ENCODE measurements at places on chromosomes 16 and 17.

DNA sequence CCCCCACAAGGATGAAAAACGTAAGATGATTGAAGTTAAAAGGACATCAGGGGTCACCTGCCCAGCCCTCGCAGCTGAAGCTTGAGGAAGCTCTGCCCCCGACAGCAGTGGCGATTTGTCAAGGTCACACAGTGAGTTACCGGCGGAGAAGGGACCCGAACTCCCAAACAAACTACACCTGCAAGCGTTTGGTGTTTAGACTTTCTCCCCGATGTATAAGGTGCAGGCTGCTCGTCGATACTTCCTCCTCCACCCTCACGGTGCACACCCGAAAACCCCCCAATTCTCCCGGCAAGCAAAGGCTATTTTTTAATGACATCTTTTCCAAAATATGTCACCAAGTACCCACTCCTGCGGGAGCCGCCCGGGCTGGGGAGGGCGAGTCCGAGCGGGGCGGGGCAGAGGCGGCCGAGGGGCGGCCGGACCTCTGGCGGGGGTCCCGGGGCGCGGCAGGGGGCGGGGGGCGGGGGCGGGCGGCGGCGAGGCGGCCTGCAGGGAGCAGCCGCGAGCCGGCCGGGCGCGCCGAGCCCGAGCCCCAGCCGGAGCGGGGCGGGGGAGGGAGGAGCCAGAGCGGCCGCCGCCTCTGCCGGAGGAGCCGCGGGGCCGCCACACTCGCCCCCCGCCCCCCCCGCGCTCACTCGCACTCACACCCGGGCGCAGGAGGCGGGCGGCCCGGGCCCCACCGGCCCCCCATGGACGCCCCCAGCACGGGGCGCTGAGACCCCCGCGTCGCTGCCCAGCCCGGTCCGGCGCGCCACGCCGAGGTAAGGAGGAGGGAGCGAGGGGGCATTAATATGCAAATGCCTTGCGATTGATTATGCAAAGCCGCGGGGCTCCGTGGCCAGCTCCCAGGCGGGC is at the start of gene THRA:
Gene THRA (plus strand): TSS at position 637 of the 858 bp plus-strand sequence. CDS start 11,524 bp downstream, outside the sequence.
- DNase-seq = peak; percentile 54

DNA sequence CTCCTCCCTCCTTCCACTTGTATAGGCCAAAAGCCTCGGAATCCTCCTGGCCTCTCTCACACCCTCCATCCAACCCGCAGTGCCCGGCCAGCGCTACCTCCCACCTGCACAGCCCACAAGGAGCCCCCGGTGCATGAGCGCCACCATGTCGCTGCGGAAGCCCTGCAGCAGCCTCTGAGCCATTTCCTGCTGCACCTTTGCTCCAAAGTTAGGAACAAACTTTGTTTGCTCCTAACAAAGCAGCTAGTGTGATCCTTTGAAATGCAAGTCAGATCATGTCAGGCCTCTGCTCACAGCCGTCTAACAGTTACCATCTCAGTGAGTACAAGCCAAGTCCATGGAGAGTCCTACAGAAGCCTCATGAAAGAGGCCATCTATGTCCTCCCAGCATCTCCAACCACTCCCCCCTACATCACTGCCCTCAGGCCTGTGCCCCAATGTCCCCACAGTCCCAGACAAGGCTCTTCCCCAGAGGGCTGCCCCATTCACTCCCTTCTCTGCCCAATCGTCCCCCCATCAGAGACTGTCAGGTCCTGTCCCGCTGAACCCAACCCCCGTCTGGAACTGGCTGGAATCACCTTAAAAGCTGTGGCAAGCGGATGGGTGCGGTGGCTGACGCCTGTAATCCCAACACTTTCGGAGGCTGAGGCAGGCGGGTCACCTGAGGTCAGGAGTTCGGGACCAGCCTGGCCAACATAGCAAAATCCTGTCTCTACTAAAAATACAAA is 7.5 kb downstream of the DCAKD start:
- DNase-seq = no peak

- no peak for DNase-seq
These were observed 3.0 kb downstream of the C16orf86 start for GRCh38 chr16:67669499-67670101.

- no peak for DNase-seq
These were observed 14.2 kb upstream of the LASP1NB start for GRCh38 chr17:38911081-38911730.

DNA sequence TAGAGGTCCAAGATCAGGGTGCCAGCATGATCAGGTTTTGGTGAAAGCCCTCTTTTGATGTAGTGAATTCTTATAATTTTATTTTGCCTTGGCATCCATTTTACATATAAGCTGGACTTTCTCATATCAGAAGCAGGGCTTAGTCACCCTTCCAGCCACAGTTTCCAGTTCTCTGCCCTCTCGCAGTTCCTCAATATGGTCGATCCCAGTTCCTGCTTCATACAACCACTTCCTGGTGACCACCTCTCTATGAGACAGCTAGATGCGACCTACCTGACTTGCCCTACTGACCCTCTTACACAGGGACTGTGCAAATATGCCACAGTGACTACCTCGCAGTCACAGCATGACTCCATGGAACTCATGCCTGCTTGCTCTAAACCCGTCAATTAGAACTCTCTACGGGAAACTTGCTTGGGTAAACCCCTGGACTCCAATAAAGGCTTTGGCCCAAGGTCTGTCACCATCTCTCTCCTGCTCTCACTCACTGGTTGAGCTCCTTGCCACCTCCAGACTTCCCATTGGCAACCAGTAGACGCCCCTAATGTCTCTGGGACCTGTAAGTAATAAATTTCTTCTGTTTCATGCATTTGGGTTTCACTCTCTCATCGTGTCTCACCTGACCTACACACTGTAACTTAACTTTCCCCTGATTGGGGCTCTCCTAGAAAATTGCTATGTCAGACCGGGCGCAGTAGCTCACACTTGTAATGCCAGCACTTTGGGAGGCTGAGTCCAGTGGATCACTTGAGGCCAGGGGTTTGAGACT is 21.4 kb downstream of the CD300LG start:
- no peak for DNase-seq

- DNase-seq = no peak
These were observed 120.0 kb downstream of the MAP2K4 start for GRCh38 chr17:12140685-12141084.

- DNase-seq = no peak
These were observed 128.5 kb downstream of the SPACA3 start for GRCh38 chr17:33120103-33120502.

GRCh38 chr17:77439189-77440018 is 298.6 kb downstream of the SEC14L1 start:
- DNase-seq = no peak

GRCh38 chr17:4607773-4608187 is 23.5 kb downstream of the SMTNL2 start:
- no peak for DNase-seq

GRCh38 chr17:43579566-43580140 is 33.5 kb upstream of the ETV4 start:
- DNase-seq = no peak

GRCh38 chr17:73404246-73404645 is 92.4 kb upstream of the CDC42EP4 start:
- DNase-seq = no peak

GRCh38 chr17:40176754-40177110 is 538 bp upstream of the RAPGEFL1 start:
- no peak for DNase-seq

DNA sequence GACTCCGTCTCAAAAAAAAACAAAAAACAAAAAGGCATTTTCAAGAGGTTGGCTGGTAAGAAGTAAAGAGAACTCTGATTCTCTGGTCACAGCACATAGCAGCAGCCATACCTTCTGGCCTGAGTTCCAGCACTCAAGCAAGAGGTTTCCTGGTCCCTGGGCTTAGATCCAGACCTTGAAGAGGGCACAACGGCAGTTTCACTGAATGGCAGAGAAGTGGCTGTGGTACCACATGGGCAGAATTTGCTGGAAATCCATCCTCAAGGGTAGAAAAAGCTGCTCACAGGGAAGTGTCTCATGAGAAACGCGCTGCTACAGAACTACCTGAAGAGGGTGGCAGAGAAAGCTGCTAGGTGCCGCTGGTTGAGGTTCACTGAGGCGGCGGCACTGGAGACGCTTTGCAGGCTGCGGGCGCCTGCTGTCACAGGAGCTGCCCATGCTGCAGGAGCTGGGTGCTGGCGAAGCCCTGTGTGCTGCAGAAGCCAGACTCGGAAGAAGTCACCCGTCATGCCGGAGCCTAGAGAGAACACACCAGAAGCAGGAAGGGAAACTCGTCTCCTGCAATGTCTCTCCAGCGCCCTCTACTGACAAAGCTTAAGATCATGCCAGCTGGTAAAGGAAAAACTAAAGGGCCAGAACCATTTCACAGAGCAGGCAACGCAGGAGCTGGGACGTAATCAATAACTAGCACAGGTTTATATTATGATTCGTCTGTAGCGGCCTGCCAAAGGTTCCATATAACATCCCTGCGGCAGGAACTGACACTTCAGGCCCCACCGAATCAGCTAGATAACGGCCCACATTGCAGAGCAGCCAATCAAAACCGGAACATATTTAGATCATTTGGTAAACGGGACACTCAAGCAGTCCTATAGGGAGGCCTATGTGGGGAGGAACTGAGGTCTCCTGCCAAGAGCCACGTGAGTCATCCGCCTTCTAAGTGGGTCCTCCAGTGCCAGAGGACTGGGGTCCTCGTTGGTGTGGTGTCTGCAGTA is 5.4 kb upstream of the ZNF213 start:
- DNase-seq = no peak

- no peak for DNase-seq
These were observed 24.8 kb upstream of the SLC25A19 start for GRCh38 chr17:75313941-75314551.

DNA sequence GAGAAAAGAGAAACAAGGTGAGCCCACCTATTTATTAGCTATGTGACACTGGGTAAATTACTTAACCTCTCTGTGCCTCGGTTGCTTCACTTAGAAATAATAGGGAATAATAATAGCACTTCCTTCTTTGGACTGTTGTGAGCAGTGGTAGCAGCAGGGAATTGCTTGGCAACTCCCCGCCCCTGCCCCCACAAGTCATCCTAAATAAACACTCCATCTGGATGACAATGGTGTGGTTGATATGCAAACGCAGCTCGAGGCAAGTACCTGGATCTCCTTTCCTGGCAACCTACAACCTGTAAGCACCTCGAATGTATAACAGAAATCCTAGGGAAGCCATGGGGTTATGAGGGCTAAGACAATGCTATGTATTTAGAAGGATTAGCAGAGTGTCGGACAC is 9.1 kb downstream of the TEKT3 start:
- DNase-seq = no peak

GRCh38 chr16:49800876-49801275 is 55.0 kb downstream of the ZNF423 start:
- no peak for DNase-seq

GRCh38 chr17:8542599-8543502 is 87.7 kb downstream of the MYH10 start:
- no peak for DNase-seq

DNA sequence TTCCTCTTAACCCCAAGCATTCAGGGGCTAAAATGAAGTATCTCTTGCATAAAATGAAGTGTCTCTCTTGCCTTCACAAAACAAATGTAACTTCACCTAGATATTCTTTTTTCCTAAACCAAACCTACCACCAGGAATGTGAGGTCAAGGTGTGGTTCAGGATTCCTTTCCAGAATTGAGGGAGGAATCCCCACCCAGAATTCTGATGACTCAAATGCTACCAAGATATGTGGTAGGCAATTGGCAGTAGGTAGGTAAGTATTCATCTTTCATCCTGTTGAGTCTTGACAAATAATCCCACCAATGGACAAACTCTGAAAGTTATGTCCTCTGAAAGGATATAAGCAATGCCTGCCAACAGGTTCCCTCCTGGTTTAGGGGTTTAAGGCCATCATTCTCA is 26.2 kb downstream of the TRIM16 start:
- DNase-seq = no peak

DNA sequence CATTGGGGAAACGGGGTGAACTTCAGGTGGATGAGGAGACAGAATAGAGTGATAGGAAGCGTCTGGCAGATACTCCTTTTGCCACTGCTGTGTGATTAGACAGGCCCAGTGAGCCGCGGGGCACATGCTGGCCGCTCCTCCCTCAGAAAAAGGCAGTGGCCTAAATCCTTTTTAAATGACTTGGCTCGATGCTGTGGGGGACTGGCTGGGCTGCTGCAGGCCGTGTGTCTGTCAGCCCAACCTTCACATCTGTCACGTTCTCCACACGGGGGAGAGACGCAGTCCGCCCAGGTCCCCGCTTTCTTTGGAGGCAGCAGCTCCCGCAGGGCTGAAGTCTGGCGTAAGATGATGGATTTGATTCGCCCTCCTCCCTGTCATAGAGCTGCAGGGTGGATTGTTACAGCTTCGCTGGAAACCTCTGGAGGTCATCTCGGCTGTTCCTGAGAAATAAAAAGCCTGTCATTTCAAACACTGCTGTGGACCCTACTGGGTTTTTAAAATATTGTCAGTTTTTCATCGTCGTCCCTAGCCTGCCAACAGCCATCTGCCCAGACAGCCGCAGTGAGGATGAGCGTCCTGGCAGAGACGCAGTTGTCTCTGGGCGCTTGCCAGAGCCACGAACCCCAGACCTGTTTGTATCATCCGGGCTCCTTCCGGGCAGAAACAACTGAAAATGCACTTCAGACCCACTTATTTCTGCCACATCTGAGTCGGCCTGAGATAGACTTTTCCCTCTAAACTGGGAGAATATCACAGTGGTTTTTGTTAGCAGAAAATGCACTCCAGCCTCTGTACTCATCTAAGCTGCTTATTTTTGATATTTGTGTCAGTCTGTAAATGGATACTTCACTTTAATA is 7.0 kb upstream of the TMEM235 start:
- no peak for DNase-seq

- no peak for DNase-seq
These were observed 26.9 kb upstream of the RPL38 start for GRCh38 chr17:74176546-74177001.

DNA sequence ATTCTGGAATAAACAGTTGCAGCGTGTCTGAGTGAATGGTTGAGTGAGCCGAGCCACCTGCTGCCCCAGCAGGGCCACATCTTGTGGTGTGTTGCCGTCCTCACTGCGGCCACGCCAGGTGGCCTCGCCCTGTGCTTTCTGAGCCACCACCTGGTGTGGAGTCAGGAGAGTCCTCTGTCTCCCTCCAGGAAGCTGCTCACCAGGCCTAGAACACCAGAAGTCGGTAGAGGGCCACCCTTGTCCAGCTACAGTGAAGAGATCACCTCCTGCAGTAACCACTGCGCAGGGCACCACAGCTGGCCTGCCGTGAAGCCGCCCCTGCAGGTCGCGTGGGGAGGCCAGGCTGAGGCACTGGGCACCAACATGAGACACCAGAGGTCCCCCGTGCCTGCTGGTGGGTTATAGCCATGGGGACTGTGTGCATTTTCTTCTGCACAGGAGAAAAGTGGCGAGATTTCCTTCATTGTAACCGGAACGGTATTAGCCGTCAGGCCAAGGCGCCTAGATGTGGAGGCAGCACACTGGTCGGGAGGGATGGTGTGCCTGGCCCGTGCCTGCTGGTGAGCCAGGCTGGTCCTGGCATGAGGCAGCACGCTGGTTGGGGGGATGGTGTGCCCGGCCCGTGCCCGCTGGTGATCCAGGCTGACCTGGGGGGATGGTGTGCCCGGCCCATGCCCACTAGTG is 28.9 kb upstream of the FOXK2 start:
- DNase-seq = no peak
